ENCODE measurements at places on chromosomes 5 and 9. TPM values are rescaled to one million over a fixed set of nuclear protein-coding genes. Genes with fewer than 3 reads are reported as not detected.

DNA sequence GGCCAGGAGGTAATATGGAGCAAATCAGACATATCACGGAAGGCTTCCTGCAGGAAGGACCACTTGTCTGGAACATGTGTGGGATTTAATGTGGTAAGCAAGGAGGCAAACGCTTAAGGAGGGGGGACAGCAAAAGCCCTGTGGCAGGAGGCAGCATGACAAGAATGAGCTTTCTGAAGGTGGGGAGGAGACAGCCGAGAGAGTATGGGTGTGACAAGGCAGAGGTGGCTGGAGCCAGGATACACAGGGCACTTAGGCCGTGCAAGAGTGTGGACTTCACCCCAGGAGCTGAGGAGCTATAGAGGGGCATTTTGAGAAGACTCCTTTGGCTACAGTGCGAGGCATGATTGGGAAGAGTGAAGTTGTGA lies 14.4 kb upstream of the S1PR3 start:
- no peak for DNase-seq

DNA sequence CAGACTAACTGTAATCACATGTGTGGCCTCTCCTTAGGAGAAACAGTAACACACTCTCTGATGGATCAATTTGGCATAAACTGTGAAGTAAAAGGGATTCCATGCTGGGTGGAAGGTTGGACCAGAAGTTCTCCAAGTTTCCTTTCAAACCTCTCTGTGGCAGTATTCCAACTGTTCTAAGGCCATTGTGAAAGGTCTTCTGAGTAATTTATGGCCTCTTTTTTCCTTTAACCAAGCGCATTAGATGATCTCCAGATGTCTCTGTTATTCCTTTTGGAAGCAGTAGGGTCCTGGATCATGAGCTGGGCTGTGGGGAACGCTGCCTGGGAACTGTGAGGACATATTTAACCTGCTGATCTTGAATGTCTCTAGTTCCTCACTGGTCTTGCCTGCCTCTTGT lies 80.6 kb upstream of the IL6ST start:
- DNase-seq = no peak

- DNase-seq = no peak
These were observed 1117.2 kb upstream of the DMAC1 start for GRCh38 chr9:8916771-8917170.

RGS7BP gene
- not detected for total RNA-seq

SLC6A7 gene
- 0.76 TPM for total RNA-seq

RNF208 gene
- 1.7 TPM for total RNA-seq

GRCh38 chr5:140115186-140115500 lies 1.2 kb downstream of the PURA start:
- no peak for DNase-seq

POLR1E gene
- 17.7 TPM for total RNA-seq

MSX2 gene
- total RNA-seq = 2.0 TPM

DNA sequence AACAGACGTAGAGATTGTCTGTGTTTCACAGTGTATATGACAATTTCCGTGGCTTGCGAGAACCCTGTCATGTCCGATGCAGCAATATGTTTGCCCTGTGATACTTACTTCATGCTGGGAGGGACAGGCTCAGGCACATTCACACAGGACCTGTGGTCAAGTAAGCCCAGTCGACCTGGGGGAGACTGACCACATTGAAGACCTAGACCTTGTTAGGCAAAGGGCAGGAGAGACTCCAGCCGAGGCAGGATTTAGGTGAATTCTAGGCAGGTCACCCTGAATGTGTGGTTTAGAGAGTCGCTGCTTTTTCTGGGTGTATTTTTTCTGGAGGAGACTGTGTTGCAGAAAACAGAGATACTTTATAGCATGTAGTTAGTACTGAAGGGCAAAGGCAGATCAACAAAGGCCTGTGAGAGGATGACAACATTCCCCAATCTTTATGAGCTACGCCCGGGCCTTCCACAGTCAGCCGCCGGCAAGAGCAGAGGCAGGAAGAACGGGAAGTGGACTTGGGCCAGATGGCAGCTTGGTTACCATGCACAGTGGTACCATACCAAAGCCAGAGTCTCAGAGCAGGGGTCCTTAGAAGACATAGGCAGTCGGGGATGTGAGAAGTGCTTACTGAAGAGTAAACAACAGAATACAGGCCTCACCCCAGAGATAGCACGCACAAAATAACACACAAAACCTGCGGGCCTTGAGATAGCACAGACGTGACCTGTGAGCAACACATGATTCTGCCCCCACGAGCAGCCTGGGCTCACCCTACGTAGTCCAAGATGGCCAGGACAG lies 220.7 kb downstream of the CACNA1B start:
- DNase-seq = peak; percentile 1

- DNase-seq = peak; percentile 20
These were observed 133.6 kb downstream of the NFIB start for GRCh38 chr9:14180093-14180959.

- no peak for DNase-seq
These were observed 16.8 kb upstream of the MARCOL start for GRCh38 chr5:148221508-148221907.

DNA sequence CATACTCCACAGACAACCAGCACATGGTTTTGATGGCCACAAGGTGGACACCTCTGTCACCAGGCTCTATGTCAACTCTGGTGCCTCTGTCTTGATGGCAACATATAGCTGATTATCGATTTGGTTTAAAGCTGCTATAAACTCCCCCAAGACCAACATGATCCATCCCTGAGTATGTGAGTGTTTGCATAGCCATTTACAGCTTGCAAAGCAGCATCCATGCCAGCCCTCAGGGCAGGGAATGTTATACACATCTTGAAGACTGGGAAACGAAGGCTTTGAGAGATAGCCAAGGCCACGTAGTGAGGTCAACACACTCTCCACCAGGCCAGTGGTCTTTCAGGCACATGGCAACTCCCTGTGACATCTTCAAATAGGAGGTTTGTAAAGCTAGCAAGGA lies 40.3 kb upstream of the BRINP1 start:
- DNase-seq = no peak

CCDC192 gene
- not detected for total RNA-seq

DNA sequence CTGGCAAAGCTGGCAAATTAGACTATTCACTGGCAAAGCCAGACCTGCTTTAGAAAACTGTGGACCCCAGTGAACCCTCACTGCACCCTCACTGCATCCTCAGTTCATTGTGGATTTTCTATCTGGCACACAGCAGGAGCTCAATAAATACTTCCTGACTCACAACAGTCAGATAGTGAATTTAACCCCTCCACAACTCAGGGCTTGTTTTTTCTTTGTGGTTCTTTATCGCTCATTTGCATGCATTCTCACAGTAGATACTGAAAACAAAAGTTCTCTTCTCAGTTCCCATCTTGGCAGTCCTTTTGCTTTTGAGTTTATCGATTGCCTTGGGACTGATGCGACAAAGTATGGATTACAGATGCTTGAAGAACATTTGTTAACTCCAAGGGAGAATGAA lies 99.8 kb downstream of the ACTL7B start:
- no peak for DNase-seq

FPGS gene
- total RNA-seq = 180 TPM

DNA sequence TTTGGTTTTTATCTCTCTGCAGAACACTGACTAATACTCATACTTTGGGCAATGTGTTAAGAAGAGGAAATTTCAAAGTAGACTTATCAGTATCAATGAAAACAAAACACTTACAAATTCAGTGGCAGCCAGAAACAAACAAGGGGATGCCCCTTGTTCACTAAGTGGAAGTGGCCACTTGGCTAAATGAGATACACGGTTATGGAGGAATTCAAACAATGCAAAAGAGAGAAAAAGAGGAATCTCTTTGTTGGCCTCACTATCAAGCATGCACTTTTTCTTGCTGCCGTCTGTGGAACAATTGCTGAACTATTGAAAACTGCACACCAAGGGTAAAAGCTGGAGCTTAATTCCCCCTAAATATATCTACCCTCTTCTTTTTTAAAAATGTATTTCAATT lies 2044.9 kb upstream of the CDH6 start:
- DNase-seq = no peak

SOHLH1 gene
- not detected for total RNA-seq

DNA sequence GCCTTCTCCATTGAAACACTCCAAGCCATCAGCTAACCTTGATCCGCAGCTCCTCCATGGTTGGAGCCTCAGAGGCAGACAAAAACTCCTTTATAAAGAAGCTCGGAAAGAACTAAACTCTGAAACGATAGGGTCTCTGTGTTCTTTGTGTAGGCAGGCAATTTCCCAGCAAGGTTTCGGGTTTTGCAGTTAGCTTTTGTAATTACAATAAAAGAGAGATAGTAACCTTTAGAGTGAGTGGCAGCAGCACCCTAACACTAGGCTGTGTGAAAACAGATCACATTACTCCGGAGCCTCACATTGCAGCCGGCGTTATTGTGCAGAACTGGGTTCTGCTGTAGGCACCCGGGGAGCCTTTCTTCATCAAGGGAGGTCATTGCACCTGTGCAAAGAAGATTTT lies 115.8 kb upstream of the MAP3K1 start:
- no peak for DNase-seq

GRCh38 chr5:75568202-75568601 lies 43.1 kb upstream of the ANKDD1B start:
- DNase-seq = no peak

GRCh38 chr5:83964271-83964670 lies 243.6 kb upstream of the HAPLN1 start:
- no peak for DNase-seq

DNA sequence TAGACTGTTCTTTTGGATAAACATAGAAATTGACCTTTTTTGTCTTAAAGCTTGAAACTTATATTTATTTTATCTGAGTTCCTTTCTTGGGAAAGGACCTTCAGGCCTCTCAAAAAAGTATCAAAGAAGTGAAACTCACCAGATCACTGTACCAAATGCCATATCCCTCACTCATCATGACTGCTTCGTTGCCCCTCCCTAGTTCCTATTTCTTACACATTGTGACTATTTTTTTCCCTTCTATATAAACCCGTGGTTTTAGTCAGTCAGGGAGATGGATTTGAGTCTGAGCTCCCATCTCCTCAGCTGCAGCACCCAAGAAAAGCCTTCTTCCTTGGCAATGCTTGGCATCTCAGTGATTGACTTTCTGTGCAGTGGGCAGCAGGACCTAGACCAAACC lies 129.4 kb downstream of the LPAR1 start:
- DNase-seq = no peak

DNA sequence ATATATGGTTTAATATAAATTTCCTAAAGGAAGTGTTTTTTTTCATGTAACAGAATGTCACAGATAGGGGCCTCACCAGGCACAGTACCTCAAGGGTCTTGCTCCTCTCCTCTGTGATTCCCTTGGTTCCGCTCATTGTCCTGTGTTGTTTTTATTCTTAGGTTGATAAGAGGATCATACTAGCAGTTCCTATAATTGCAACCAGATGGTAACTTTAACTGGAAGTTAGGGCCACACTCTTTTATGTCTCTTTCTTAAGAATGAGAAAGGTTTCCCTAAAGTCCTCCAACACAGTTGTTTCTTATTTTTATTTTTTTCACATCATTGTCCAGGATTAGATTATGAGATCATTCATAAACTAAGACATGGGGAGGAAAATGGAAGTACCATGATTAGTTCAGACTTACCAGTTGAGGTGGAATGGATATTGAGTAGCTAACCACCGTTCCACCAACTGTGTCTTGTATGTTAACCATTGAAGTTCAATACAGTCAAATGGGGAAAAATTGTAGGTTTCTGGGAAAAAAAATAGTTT lies 41.1 kb downstream of the FAM174A start:
- DNase-seq = no peak

GRCh38 chr5:124755565-124755964 lies 9.1 kb upstream of the ZNF608 start:
- DNase-seq = no peak

FIBCD1 gene
- 0.03 TPM for total RNA-seq

DNA sequence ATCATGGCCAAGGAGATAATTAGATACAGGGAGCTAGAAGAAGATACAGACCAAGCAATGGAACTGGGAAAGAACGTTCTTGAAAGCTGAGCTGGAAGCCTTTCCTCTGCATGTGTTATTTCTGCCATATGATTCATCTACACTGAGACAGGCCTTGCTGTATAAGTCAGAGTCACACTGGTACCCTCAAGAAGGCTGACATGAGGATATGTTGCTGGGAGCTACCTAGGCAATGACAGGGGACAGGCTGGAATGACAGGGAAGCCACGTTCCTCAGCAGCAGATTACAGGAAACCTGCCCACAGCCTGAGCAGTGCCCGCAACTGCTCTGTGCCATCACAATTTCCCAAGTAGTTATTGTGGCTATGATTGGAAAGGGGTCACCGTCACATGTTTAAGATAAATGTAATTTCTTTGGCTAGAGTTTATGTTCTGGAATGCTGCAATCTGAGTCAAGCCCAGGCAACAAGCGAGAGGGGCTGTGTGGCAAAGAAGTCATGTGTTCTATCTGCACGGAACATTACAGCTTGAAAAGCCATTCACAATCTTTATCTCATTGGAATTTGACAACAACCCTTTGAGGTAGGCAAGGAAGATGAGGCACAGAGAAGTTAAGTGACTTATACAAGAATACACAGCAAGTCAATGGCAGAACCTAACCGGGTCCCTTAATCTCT lies 108.2 kb downstream of the TTLL11 start:
- DNase-seq = no peak

SLC46A2 gene
- not detected for total RNA-seq

GRCh38 chr5:134100283-134101091 lies 14.0 kb upstream of the TCF7 start:
- no peak for DNase-seq

ZNF483 gene
- total RNA-seq = not detected

RACK1 gene
- 4,450 TPM for total RNA-seq

PCDHA9 gene
- total RNA-seq = not detected

BAAT gene
- total RNA-seq = 0.57 TPM

MACROH2A1 gene
- 576 TPM for total RNA-seq

DNA sequence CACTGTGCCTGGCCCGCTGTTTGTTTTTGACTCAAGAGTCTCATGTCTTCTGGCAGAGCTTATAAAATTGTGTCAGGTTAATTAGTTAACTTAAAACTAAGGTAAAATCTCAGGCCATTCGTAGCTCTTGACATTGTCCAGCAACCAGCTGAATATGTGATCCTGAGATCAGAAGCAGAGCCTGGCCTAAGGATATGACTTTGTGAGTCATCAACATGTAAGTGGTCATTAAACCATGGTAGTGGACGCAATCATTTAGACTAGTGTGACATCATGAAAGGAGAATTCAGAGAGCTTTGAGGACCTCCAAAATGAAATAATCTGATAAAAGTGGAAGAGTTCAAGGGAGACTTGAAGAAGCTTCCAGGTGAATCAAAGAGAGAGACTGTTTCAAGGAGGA lies 23.3 kb downstream of the SPZ1 start:
- no peak for DNase-seq

- DNase-seq = peak; percentile 84
These were observed 112.7 kb downstream of the OSTF1 start for GRCh38 chr9:75200892-75201470.

Measured in HT-29 (cell line).